ENCODE measurements at places on chromosomes 7 and 10.

DNA sequence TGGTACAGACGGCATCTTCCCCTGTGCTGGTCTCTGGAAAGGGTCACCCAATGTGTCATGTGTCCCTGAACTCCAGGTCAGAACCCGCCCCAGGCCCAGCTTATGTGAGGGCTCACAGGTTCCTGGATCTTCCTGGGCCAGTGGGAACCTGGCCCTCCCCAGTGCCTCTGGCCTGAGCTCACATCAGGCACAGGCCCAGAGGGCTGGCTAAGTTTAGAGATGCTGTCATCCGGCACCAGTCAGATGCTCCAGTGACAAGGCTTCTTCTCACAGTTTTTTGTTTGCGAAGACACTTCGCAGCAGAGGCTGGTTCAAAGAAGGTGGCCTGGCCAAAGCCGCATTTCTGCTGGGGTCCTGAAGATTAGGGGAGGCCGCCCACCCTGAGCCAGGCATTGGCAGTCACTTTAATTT lies 11.8 kb downstream of the CAMK2B start:
- no peak for DNase-seq

GRCh38 chr10:95761939-95762492 lies 6.1 kb downstream of the ENTPD1 start:
- no peak for DNase-seq

GRCh38 chr7:149050941-149051340 lies 22.6 kb upstream of the PDIA4 start:
- DNase-seq, result no peak

GRCh38 chr7:157495594-157495993 lies 158.8 kb downstream of the DNAJB6 start:
- DNase-seq, result no peak

- DNase-seq, result no peak
Measured at GRCh38 chr7:8387551-8388256, 45.7 kb upstream of the NXPH1 start.

GRCh38 chr10:7186387-7187018 lies 224.3 kb downstream of the SFMBT2 start:
- no peak for DNase-seq

All from NCI-H524 treated with DMSO at 0.1 percent for 48 hours (cell line).